ENCODE measurements at places on chromosomes 6 and 20. TPM values are rescaled to one million over a fixed set of nuclear protein-coding genes. Genes with fewer than 3 reads are reported as not detected.

Gene MARCKS
- 106 TPM for total RNA-seq

Gene SLC17A3
- not detected for total RNA-seq

Gene GSTA3
- total RNA-seq: not detected

Gene MLIP
- 0.40 TPM for total RNA-seq

- H3K4me3 ChIP-seq: no peak overlapping the region
- H3K4me1 ChIP-seq: peaks cover 3% of the 10 kb centered on the region
- H3K36me3 ChIP-seq: no peaks in the 10 kb centered on the region
These were observed 268.6 kb downstream of the DLL1 start for GRCh38 chr6:170022291-170022722.

DNA sequence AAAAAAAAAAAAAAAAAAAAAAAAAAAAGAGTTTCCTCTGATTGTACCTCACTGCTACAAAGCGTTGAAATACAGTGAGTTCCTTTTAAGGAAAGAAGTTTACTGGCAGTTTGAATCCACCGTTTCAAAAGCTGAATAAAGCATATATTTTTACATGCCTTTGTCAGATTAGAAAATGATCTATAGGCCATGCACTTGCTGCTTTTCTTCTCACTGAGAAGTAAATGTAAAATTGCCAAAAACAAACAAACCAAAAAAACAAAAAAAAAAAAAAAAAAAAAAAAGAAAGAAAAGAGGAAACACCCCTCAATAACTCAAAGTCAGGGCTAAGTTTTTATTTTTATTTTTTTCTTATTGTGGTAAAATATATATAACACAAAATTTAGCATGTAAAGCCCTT lies 81.9 kb downstream of the LYRM4 start:
- DNase-seq: no peak
- H3K36me3 ChIP-seq: no peaks in the 10 kb centered on the region
- no peak overlapping the region for H3K4me3 ChIP-seq
- no peaks in the 10 kb centered on the region for H3K27me3 ChIP-seq

DNA sequence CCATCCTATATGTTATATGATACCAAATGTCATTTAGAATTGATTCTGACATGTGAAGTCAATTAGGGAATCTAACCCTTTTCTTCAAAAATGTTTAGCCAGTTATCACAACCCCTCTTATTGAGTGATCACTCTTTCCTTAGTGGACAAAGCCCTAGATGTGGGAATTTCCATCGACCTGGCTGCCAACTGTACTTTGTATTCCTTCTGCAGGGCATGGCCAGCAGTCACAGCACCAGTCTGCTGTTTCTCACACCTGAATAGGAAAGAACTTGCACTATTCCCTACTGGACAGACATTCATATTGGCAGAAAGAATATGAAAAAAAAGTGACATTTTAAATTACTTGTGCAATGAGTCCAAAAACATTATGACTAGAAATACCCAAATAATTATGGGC lies 271.0 kb downstream of the PACRG start:
- no peak overlapping the region for H3K27ac ChIP-seq
- H3K27me3 ChIP-seq: no peaks in the 10 kb centered on the region
- H3K4me1 ChIP-seq: no peaks in the 10 kb centered on the region
- H3K36me3 ChIP-seq: no peaks in the 10 kb centered on the region
- no peak for DNase-seq

GRCh38 chr6:80959034-80959433 lies 793.4 kb downstream of the TENT5A start:
- H3K4me3 ChIP-seq: no peak overlapping the region
- H3K27ac ChIP-seq: no peak overlapping the region
- no peaks in the 10 kb centered on the region for H3K27me3 ChIP-seq
- no peaks in the 10 kb centered on the region for H3K36me3 ChIP-seq

GRCh38 chr6:113292646-113293422 lies 564.3 kb upstream of the MARCKS start:
- DNase-seq: no peak
- H3K27me3 ChIP-seq: no peaks in the 10 kb centered on the region
- H3K36me3 ChIP-seq: no peaks in the 10 kb centered on the region
- H3K4me1 ChIP-seq: no peaks in the 10 kb centered on the region
- no peak overlapping the region for H3K27ac ChIP-seq
